Motor neuron (in vitro differentiated cells): ENCODE measurements at places on chromosomes 16 and 17. TPM values are rescaled to one million over a fixed set of nuclear protein-coding genes. Genes with fewer than 3 reads are reported as not detected.

- no peak for ATAC-seq
These were observed 56.7 kb downstream of the GRB7 start for GRCh38 chr17:39794249-39794970.

DNA sequence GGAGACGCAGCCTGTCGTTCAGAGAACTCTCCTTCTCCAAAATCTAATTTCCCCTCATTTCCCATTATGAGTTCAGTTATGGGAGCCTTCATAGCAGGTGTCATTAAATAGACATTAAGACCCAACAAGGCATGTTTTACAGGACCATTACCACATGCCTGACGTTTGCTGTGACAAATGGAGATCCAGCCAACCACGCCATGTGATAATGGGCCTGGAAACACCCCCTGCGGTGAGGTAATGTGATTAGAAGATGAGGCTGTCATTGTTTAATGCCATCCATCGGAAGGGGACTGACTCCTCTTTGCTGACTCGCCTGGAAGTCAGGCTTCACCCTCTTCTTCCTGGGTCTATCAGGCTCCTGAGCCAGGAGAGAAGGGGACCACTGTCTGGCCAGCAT lies 76.9 kb downstream of the WSCD1 start:
- no peak for ATAC-seq

DNA sequence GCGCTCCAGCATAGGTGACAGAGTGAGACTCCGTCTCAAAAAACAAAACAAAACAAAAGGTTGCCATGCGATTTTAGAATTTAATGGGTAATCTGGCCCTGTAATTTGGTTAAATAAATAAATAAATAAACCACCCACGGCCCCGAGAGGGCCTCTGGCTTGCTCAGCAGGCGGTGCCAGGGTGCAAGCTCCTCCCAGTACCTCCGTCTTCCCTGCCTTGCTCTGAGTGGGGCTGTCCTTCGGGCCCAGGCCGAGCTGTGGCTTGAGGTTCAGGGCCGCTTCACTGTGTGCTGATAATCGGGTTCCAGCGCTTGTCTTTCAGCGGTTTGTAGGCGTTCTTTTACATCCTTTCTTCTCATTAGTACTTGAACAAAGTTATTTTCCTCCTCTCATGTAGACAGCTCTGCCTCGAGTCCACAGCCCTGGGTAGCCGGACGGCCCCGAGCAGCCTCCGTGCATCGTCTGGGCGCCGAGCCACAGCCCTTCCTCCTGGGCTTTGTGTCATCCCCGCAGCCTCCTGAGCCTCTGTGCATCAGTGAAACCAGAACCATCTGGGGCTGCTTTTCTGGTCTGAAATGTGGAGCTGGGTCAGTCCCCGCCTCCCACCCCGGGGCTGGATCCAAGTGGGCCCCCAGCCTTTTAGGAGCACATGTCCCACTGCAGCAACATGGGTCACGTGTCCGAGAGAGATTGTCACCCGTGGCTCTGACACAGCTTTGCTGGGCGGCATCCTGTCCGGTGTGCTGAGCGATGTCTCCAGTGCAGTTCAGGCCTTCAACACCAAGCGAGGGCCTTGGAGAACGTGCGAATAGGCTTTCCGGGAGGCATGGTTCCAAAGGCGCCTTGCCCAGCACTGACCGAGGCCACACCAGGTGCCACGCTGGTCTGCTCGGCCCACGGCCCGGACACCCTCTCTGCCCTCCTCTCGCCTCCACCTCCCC lies 157.4 kb upstream of the CHMP6 start:
- no peak for ATAC-seq

- ATAC-seq: no peak
These were observed 6.8 kb downstream of the MEAK7 start for GRCh38 chr16:84497418-84498222.

- no peak for ATAC-seq
These were observed 121.4 kb downstream of the C16orf78 start for GRCh38 chr16:49494891-49495566.

- ATAC-seq: no peak
These were observed 13.8 kb upstream of the PLCG2 start for GRCh38 chr16:81765111-81765919.

The SAMD14 gene
- 11.4 and 12.2 TPM in 2 replicates for total RNA-seq

The HES7 gene
- 0.46 TPM in 1 of 2 replicates, not detected in the other for total RNA-seq

DNA sequence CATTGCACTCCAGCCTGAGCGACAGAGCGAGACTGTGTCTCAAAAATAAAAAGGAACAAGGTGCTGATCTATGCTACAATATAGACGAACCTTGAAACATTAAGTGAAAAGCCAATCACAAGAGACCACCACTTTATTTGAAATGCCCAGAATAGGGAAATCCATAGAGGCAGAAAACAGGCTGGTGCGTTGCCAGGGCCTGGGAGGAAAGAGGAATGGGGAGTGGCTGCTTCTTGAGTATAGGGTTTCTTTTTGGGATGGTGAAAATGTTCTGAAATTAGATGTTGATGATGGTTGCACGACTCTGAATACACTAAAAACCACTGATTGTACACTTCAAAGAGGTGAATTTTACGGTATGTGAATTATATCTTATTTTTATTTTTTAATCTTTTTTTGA lies 20.3 kb upstream of the GLIS2 start:
- ATAC-seq: no peak

DNA sequence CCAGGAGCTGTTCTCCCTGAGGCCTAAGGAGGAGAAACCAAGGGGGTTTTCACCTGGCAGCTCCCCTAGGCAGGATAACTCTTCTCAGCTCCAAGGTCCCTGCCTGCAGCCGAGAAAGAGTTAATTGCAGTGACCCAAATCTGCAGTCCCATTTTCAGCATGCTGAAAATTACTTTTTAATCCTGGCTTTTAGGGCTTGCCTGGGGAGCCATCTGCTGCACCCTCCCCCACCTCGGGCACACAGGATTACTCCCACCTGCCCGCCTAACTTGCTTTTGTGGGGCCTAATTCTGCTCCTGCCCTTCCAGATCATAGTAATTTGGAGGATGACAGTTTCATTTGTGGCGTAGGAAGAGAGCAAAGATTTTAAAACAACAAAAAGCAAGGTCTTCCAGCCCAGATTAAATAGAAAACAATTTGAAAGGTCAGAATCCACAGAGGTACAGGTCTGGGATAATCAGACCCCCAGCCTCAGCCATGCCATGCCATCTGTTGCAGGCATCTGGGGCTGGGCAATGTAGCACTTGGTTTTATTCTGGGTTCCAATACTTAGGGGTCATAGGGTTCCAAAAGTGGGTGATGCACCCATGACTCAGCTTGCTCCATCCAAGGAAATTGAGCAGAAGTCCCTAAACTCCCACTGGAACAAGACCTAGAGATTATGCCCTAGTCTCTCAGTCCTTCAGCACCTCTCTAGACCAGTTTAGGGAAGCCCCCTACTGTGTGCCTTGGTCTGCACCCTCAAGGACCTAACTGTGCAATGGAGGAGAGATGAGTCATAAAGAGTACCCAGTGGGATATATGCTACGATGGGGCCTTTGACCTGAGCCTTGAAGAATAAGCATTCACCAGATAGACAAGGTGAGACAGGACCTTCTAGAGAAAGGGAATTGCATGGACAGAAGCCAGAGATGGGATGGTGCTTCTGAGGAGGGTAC lies 64.5 kb upstream of the NLK start:
- ATAC-seq: no peak

DNA sequence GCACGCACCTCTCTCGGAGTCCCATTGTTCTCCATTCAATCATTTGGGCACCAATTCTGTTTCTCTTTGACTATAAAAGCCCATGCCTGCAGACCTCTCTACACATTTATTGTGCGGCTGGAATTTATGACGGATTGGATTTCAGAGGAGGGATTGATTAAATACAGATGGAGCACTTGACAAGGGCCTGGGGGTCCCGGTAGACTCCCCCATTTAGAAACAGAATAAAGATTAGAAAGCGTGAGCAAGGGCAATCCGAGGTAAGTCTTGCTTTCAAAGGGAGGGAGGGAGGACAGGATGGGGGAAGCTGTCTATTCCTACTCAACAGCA lies 15.1 kb upstream of the PITPNM3 start:
- ATAC-seq: no peak

The MRPL27 gene
- 64.2 and 67.3 TPM in 2 replicates for total RNA-seq

DNA sequence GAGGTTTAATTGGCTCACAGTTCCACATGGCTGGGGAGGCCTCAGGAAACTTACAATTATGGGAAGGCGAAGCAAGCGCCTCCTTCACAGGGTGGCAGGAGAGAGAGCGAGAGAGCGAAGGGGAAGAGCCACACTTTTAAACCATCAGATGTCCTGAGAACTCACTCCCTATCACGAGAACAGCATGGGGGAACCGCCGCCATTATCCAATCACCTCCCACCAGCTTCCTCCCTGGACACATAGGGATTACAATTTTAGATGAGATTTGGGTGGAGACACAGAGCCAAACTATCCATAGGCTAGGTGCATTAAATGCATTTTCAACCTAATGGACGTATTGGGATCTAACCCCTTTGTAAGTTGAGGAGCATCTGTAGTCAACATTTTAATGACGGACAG lies 4.9 kb upstream of the ANKRD40 start:
- ATAC-seq: no peak

- ATAC-seq: no peak
These were observed 40.7 kb upstream of the ABCA10 start for GRCh38 chr17:69269131-69269998.

The PDILT gene
- total RNA-seq: not detected in 2 replicates

The ALOXE3 gene
- total RNA-seq: 0.32 and 0.47 TPM in 2 replicates

- ATAC-seq: no peak
These were observed 3.2 kb downstream of the TERB1 start for GRCh38 chr16:66798161-66798560.

DNA sequence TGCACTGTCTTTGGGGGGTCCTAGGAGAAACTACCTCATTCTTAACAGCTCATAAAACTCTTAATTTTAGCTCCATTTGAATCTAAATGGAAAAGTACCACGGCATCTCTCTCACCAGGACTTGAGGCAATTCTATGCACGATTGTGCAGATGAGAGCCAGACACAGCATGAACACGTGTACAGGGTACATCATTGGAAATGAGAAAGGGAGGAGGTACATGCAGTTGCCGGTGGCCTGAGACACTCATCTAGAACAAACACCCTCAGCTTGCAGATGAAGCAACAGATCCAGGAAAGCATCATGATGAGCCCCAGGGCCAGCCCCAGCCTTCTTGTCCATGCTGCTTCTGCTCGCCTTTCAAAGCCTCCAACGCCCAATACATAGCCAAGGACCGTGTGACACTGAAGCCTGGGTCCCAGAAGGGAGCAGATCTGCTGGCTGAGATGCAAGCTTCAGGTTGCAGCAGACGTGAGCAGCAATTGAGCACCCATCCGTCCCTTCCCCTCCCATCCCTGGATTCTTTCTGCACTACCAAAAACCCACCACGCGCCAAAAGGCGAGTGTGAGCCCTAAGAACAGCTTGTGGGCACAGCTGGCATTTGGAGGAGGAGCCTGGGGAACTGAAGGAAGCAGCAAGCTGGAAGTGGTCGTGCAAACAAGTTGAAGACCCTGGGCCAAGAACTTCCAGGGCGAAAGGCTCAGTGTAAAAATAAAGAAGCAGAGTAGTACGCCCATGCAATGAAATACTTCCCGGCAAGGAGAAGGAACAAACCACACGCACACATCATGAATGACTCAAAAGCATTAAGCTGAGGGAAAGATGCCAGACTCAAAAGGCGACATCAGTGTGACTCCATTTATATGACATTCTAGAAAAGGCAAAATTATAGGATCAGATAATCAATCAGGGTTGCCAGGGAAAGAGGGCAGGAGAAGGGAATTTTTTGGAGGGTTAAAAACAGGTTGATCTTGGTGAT lies 7.3 kb upstream of the RCVRN start:
- no peak for ATAC-seq

The ASGR1 gene
- 1.4 and 6.4 TPM in 2 replicates for total RNA-seq

DNA sequence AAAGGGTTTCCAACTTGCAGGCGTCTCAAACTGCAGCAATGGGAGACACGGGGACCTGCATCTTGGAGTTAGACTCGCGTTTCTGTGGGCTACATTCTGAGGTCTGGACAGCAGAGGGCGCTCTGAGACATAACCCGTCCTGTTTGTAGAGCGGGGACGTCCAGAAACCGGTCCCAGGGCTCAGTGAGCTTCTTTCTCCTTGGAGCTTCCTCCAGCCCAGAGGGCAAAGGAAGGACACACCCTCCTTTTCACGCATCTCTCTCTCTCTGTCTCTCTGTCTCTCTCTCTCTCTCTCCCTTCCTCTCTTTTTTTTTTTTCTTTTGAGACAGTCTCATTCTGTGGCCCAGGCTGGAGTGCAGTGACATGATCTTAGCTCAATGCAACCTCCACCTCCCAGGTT lies 19.8 kb downstream of the COX4I1 start:
- ATAC-seq: peak; percentile 88

The IRX3 gene
- total RNA-seq: 11.7 and 28.0 TPM in 2 replicates

DNA sequence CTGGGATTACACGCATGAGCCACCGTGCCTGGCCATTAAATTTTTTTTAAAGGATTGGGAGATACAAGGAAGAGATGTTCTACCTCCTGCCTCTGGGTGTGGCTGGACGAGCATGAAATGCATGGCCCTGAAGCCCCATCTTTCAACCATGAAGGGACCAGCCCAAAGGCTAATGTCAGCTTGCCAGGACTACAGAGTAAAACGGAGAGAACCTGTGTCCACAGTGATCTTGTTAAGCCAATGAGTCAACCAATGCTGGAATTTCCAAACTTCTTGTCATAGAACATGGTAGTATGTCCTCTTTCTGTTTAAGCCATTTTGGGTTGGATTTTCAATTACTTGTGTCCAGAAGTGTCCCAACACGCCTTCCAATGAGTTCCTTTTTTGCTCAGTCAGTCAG lies 71.3 kb downstream of the RTN4RL1 start:
- peak; percentile 67 for ATAC-seq

DNA sequence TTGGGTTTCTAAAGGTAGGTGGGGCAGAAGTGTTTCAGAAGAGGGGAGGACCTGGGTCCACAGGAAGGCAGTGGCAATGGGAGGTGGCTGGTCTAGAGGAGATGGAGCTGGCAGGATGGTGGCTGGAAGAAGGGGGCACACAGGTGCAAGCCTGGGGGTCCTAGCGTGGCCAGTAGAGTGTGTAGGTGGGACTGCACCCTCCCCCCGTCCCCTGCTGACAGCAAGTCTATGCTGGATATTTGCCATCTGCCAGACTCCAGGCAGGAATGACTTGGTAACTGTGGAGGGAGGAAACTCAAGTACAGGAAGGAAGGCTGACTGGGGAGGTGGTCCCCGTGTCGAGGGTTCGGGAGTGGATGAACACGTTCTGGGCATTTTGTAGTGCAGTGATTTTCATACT lies 8.6 kb downstream of the MED9 start:
- no peak for ATAC-seq

The CHD9NB gene
- total RNA-seq: 2.3 and 2.7 TPM in 2 replicates

The TBC1D3G gene
- 1.5 TPM in 1 of 2 replicates, not detected in the other for total RNA-seq

The DYNLRB2 gene
- total RNA-seq: not detected in 2 replicates

GRCh38 chr16:70421014-70421413 lies 17.9 kb downstream of the ST3GAL2 start:
- ATAC-seq: no peak

GRCh38 chr17:50642071-50642721 lies 7.5 kb downstream of the ABCC3 start:
- ATAC-seq: no peak

DNA sequence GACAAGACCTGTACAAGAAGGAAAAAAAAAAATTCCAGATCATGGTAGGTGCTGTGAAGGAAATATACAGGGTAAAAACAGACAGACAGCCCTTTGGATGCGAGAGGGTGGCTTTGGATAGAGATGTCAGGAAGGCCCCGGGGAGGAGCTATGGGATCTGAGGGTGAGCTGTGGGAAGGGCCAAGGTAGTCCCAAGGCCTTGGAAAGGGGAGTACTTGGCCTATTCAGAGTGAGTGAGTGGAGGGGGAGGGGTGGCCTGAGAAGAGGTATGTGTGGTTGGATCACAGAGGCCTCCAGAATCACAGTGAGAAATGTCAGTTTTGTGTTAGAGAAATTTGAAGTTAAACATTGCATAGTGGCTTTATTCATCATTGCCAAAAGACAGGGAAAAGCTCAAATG lies 31.2 kb upstream of the AKTIP start:
- no peak for ATAC-seq

- ATAC-seq: no peak
These were observed 21.6 kb downstream of the SPNS2 start for GRCh38 chr17:4520060-4520893.
